ENCODE measurements at places on chromosomes 13 and 19.
A peak's percentile ranks its signal among the peaks of the same experiment; 100 is the strongest.

GRCh38 chr13:49348751-49349150, 95.1 kb downstream of the CAB39L start:
- DNase-seq: no peak

DNA sequence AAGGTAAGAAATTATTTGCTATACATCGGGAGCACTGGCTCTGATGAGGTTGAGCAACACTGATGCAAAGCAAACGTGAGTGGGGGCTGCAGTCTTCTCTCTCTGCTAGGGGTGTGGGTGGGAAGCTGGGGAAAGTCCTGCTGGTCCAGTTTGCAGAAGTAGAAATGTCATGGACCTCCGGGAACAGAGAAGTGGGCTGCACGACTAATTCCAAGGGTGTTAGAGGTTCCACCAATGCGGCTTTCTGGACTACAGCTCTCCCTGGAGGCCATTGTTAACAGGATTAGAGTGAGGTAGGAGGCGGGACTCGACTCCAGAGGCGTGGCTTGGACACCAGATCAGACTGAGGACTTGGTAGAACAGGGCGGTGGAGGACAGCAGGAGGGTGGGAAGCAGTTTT, 5.7 kb upstream of the FBXO27 start:
- peak; percentile 15 for DNase-seq

GRCh38 chr13:27147530-27148170, 24.0 kb downstream of the USP12 start:
- no peak for DNase-seq

DNA sequence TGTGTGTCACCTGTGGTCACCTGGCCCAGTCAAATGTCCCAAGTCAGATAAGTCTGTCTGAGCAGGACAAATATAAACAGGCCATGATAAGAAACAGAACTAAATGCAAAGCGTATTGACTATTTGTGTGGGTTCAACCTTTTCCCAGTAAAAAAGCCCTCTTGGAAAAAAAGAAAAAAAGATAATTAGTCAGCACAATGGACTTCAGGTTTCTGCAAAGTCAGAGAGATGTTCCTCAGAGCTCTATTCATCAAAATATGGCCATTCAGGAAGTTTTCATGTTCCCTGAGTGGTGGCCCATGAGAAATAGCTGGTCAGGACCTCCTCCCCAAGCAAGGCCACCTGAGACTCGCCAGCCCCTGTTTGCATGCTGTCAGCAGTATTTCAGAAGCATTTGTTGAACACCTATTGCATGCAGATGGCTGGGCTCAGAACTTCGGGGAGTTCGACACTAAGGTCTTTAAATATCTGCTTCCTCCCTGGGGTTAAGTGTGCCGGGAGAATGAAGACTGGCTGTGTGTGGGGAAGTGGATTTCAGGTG, 2.7 kb downstream of the FFAR3 start:
- no peak for DNase-seq
